ENCODE measurements at places on chromosomes 1 and 21. TPM values are rescaled to one million over a fixed set of nuclear protein-coding genes. Genes with fewer than 3 reads are reported as not detected.

Gene LCE1B
- not detected for polyA plus RNA-seq

Gene PADI2
- polyA plus RNA-seq = 147 TPM

Gene GPR161
- polyA plus RNA-seq = 12.5 TPM

Gene PPM1J
- 3.8 TPM for polyA plus RNA-seq

Gene KCNJ10
- polyA plus RNA-seq = 0.46 TPM

Gene MKNK1
- 34.1 TPM for polyA plus RNA-seq

Gene ANGPTL1
- polyA plus RNA-seq = 42.8 TPM

GRCh38 chr1:174946031-174946430 lies 53.7 kb upstream of the CACYBP start:
- no peak for DNase-seq

- DNase-seq = no peak
These were observed 206.8 kb upstream of the ESRRG start for GRCh38 chr1:216929870-216930582.

GRCh38 chr1:116352349-116352813 lies 20.7 kb upstream of the ATP1A1 start:
- no peak for DNase-seq

DNA sequence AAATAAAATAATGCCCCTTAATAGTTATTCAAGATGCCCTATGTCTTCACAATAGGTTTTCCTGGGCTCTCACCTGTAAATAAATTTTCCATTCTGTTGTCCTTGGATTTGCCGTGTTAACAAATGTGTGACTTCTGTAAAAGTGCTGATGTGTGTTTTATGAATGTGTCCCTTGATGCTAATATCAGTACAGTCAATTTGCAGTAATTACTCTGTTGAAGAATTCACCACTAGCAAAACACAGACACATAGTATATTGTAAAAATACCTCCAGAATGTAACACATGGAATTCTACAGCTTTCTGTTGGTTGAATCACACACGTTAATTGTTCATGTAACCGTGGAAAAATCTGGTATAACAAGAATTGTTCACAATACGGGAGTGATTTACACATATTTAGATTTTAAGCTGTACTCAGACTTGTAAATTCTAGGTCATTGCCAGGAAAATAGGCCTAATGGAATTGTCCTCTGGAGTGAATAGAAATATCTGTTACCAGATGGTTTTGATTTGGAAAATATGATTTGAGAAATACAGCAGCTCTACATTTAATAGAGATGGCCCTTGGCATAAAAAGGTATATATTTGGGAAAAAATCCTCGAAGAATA lies 36.7 kb upstream of the KCNK2 start:
- peak; percentile 24 for DNase-seq

GRCh38 chr1:26284597-26285347 lies 4.9 kb downstream of the SH3BGRL3 start:
- no peak for DNase-seq

- no peak for DNase-seq
These were observed 49.4 kb downstream of the LAMC2 start for GRCh38 chr1:183235503-183235902.

DNA sequence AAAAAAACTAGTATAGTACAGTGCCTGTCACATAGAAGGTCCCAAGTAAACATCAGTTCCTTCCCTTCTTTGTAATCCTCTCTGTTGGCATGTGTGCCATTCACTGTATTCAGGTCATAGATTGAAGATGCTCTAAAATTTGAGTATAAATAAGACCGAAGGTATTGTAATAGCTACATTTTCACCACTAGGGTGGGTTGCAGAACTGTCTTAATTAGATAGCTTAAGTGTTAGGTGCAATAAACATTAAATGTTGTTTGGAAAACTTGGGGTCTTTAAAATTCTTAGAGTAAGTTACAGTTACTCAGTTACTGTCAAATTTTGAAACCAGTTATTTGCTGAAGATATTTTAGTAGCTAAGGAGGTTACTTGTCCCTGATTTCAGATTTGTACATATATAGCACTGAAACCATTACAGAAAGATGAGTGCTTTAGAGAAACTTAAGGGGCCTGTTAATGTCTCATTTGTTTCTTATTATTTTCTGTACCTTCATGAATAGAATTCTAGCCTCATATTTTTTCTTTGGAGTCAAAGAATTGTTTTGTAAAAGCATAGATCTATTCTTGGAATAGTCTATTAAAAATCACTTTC lies 24.3 kb downstream of the PER3 start:
- DNase-seq = no peak

- no peak for DNase-seq
These were observed 216.9 kb downstream of the APP start for GRCh38 chr21:25953659-25954058.

DNA sequence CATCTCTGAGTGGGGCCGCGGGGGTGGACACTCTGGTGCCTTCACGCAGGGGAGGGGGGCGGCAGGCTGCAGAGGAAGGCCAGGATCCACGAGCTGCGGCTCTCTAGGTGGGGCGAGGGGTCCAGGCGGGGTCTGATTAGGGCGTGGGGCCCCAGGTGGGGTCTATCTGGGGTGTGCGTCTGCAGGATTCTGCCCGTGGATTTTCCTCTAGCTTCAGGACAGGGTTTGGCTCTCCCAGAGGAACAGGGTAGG lies 6.3 kb downstream of the JMJD4 start:
- no peak for DNase-seq

DNA sequence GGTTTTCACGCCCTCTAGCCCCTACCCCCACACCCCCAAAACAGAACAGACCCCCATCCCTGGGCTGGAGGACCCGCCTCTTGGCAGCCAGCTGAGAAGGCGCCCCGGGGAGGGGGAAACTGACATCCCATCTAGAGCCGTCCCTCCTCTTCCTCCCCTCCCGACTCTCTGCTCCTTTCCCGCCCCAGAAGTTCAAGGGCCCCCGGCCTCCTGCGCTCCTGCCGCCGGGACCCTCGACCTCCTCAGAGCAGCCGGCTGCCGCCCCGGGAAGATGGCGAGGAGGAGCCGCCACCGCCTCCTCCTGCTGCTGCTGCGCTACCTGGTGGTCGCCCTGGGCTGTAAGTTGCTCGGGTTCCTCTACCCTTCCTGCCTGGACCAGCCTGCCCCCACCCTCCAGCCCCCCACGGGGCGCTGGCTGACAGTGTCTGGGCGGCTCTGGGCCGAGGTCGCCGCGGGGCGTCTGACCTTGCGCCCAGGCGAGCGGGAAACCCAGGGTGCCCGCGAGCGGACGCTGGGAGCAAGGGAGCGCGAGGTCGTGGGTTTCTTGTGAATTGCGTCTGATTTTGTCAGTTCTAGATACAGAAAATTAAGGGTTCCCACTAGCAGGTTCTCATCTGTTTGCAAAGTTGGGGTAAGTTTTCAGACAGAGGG lies 618 bp downstream of the JAM2 start:
- DNase-seq = peak; percentile 62

- DNase-seq = no peak
These were observed 54.8 kb downstream of the RUNX3 start for GRCh38 chr1:24875257-24875656.

- no peak for DNase-seq
These were observed 1.6 kb downstream of the DNMT3L start for GRCh38 chr21:44260066-44260465.

DNA sequence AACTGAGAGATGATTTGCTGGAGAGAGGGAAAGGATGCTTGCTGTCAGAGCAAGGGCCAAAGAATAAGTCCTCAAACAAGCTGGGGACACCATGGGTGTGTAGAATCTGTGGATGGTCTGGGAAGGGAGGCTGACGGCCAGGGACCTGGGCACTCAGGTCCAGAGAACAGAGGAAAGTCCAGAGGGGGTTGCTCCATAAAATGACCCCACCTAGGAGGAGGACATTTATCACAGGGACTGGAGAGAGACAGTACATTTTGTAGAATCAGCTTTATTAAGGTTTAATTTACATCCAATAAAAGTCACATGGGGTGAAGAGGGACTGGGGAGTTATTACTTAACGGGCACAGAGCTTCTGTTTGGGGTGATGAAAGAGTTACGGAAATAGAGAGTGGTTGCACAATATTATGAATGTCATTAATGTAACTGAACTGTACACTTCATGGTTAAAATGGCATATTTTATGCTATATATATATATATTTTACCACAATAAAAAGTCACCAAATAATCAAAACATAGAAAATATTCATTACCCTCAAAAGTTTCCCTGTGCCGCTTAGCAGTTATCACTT lies 73.0 kb upstream of the ABCD3 start:
- DNase-seq = no peak

DNA sequence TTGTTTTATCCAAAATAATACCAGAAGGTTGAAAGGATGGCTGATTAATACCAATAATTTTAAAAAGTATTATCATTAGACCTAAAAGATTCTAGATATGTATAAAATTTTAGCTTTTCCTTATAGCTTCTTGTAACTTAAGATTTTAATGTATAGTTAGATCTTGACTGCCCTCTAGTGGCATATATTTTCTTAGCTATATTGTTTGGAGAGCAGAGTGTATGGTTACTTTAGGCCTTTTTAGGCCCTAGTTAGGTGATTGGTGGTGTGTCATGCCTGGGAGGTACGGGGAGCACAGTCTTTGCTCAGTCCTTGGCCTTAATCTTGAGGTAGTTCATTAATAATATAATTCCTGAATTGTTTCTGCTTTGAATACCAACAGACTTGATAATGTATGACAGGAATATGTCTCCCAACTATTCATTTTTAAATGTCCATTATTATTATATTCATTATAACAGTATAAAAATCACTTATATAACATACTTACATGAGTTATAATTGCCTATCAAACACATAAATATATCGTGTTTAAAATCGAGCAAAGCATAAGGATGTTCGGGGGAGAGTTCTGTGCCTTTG lies 328.4 kb downstream of the ZP4 start:
- peak; percentile 52 for DNase-seq

DNA sequence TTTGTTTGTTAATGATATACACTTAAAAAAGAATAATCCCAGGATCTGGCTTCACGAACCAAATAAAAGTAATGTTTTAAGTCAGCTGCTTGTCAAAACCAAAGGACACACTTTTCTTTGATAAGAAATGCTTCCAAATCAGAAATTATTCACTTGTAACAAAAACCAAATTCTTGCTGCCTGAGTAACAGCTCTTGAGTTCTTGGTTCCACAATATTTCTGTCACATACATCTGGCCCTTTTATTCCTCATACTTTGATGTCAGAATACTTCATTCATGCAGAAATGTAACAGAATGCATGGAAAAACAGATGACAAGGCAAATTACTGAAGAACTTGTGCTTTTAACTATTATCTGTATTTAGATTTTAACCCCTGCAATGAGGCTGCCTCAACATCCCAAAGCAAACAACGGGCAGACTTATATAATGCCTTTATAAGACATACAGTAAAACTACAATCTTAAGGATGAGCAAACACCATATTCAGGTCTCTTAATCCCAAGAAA lies 1.5 kb downstream of the VAMP4 start:
- DNase-seq = no peak

GRCh38 chr1:227268943-227269342 lies 49.3 kb downstream of the CDC42BPA start:
- DNase-seq = no peak

- DNase-seq = no peak
These were observed 116.1 kb downstream of the MRPS6 start for GRCh38 chr21:34189506-34189905.

DNA sequence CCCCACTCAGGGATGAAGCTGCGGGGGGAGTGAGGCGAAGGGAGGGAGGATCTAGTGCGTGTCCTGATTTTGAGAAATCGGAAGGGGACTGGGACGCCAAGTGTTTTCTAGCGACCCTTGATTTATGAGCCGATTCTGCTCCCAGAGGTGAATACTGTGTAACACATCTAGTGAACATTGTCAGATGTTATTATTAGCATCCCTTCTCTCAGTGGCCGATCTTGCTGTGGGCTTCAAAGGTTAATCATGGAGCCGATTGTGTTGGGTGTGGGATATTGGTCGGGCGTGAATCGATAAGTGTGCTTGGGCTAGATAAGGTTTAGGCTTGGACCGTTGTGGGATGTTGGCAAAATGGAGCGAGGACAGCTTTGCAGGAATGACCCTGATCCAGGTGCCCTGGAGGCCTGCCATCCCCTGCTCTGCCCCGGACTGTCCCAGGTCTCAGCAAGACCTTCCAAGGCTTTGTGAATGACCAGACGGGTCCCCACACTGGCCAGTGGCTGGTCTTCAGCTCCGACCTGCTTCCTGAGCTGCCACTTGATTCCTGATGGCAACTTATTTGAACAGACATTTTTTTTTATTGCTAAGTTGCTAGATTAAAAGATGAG lies 2.2 kb downstream of the AJAP1 start:
- no peak for DNase-seq

GRCh38 chr21:45027241-45028196 lies 46.9 kb upstream of the ADARB1 start:
- no peak for DNase-seq

DNA sequence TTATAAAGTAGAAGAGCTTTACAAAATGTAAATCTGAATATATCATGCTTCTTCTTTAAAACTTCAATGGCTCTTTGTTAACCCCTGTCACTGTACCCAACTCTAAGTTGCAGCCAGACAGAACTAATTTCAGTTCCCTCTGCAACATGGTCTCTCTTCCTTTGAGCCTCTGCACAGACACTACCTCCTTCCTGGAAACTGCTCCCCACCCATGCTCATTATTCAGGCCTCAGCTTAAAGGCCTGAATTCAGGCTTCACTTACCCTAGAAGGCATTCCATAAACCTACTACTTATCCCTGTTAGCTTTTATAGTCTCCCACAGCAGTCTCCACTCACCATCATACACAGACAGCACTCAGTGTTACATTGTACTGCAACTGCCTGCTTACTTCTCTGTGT lies 2.6 kb upstream of the EEIG2 start:
- DNase-seq = no peak

DNA sequence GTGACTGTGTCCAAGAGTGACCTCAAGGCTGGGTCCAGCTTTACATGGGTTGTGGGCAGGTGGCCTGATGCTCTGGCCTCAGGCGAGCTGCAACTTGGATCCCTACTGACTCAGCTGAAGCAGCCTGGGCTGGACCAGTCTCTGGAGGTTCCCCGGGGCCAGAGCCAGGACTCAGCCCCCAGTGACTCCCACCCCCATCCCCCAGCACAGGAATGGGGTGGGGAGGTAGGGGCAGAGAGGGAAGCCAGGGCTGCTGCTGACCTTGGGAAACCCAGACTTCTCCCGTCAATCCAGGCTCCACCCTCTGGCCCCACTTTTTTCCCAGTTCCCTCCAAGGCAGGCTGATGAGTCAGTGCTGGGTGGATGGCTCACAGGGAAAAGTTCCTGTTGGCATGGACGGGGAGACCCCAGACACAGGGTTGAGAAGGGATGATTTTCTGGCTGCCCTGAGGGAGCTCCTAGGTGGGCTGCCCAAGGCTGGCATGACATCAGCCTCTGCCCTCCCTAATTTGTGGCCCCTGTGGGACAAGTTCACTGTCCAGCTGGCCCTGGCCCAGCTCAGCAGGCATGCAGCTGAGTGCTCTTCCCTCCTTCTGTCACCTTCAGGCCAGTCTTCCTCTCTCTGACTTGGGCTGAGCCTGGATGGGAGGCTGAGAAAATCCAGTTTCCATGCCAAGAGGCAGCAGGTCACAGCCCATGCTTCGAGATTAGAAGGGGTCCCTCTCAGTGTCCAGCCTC lies 2.2 kb downstream of the ZC3H12A start:
- DNase-seq = no peak

DNA sequence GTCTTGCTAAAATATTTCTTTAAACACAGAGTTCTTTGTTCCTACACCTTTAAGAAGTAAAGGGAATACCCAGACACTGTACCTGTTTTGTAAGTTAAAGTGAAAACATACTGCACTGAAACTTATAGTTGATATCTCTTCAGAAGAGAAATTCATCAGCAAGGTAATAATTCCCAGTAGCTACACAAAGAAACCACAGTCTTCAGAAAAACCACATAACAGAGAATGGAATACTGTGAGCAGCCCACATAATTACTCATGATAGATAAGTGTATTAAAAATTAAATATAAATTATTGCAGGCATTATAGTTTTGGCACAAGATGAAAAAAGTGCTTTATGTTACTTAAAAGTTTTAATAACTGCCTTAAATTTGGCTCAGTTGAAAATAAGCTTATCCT lies 276.6 kb downstream of the SETD4 start:
- no peak for DNase-seq
